ENCODE measurements at places on chromosomes 4 and X.

DNA sequence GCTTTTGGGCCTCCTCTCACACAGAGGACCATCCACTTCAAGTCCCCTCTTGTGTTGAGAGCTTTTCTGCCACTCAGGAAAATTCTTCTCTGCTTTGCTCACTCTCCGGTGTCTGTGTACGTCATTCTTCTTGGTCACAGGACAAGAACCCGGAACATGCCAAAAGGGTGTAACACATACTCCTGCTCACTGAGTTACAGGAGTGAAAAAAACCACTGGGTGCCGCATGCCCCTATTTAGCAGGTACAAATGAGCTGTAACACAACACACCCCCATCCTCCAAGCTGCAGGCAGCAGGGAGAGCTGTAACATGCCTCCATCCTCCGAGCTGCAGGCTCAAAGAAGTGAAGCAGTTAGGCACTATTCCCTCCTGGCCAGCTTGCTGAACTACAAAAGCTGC is 13.0 kb upstream of the CXCL2 start:
- no peak for DNase-seq

- DNase-seq: peak; percentile 17
These were observed 478.4 kb downstream of the BCOR start for GRCh38 chrX:39619182-39620009.

DNA sequence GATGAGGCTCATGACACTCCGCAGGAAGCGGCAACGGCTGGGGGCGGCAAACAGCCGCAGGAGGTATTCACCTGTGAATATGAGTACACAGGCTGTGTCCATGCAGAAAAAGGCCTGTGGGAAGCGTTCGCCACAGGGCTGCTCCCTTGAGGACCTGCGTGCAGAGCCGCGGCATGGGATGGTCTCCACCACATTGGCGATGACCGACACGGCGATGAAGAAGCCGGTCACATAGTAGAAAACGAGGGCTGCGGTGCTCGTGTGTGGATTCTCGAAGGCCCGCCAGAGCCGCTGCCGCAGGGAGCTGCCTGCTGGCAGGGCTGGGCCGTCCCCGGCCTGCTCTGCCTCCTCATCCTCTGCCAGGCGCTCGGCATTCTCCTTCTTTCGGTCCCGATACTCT is 2.2 kb downstream of the KCND1 start:
- DNase-seq: no peak

GRCh38 chr4:181745933-181746625 is 497.1 kb upstream of the TENM3 start:
- peak; percentile 90 for DNase-seq

GRCh38 chrX:32778965-32779364 is 432.4 kb downstream of the DMD start:
- no peak for DNase-seq

DNA sequence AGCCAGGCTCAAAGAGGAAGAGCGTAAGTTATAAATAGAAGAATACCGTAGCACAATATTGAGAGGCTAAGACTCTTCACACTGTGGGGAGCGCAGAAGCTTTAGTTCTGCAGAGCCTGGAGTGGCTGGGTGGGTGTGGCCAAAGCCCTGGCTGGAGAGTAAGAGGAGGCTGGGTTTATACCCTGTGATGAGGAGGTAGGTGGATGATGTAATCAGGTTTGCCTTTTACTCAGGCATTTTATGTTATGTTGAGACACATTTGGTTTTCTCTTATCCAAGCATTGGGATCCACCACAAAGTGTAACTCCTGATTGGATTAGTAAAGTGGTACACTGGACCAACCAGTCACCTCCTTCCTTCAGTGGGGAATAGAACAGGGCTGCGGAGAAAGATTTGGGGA is 13.9 kb downstream of the CDS1 start:
- peak; percentile 6 for DNase-seq

DNA sequence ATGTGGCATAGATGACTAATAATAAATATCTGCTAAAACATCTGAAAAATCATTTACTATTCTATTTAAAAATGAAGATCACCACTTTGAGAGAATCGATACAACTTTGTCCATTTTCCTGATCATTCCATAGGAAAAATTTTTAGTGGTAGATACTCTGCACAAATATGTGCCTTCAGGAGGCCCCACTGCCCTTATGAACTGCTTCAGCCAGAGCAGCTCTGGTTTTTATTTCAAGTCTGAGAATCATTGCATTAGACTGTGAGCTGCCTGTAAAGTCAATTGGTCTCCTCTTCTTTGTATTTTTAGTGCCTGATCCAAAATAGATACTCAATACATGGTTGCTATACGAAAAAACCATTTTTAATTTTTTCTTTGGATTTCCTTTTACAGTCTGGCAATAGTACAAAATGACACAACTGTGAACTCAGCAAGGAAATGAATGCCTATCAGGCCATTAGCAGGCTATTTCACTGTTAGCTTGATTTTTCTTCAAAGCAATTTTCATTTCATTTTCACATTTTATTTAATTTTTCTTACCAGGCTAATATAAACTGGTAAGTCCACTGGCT is 69.1 kb downstream of the SHISA3 start:
- DNase-seq: no peak

DNA sequence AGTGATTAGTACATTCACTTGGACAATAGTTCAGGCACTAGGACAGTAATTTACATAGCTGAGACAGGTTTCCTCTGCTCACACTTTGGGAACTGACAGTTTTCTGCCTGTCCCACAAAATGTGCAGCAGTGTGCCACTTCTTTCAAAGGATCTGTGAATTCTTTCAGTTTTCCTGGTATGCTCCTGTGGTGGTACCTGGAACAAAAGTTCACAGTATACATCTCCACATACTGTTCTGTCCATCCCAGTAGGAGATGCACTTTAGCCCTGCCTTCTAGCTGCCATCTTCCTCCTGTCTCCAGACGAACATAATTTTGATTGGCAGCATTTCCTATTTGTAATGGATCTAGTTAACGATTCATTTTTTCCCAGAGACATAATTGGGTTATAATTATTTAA is 360.8 kb upstream of the CXorf51B start:
- no peak for DNase-seq

DNA sequence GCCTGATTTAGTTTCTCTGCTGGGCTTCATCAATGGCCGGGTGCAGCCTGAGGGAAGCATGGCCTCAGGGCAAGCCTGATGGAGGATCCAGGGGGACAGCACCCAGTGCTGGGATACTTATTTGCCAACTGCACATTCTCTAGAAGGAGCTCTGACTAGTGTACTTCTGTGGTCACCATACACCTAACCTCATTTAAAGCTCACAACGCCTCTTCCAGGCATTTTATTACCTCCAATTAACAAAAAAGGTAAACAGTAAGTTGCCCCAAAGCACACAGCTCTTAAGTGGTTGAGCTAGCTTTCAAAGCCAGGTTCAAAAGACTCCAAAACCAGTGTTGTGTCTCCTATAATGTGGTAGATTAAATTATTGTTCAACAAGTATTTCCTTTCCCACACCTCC is 26.8 kb upstream of the ATXN3L start:
- DNase-seq: peak; percentile 83

DNA sequence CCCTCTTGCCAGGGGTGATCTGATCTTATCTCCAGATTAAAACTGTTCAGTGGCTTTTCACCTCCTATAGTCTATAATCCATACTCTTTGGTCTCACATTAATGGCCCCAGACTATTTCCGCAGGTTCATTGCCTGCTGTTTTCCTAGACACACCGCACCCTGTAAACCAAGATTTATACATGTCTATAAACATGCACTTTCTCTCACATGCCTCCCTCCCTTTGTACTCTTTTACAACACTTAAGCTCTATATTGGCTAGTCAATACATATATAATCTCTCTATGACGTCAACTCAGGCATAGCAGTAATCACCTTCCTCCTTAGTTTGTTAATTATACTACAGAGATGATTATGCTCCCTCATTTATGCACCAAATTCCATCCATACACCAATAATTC is 170.9 kb upstream of the NAP1L5 start:
- DNase-seq: no peak

GRCh38 chr4:8156617-8157016 is 2.0 kb downstream of the ABLIM2 start:
- DNase-seq: peak; percentile 43

GRCh38 chr4:82331814-82332213 is 42.0 kb downstream of the HNRNPD start:
- DNase-seq: no peak

- peak; percentile 1 for DNase-seq
These were observed 38.1 kb downstream of the MID1 start for GRCh38 chrX:10582215-10582733.

- no peak for DNase-seq
These were observed 3.6 kb upstream of the FHL1 start for GRCh38 chrX:136143711-136144110.

- peak; percentile 81 for DNase-seq
These were observed 54.5 kb downstream of the RS1 start for GRCh38 chrX:18617407-18617750.

DNA sequence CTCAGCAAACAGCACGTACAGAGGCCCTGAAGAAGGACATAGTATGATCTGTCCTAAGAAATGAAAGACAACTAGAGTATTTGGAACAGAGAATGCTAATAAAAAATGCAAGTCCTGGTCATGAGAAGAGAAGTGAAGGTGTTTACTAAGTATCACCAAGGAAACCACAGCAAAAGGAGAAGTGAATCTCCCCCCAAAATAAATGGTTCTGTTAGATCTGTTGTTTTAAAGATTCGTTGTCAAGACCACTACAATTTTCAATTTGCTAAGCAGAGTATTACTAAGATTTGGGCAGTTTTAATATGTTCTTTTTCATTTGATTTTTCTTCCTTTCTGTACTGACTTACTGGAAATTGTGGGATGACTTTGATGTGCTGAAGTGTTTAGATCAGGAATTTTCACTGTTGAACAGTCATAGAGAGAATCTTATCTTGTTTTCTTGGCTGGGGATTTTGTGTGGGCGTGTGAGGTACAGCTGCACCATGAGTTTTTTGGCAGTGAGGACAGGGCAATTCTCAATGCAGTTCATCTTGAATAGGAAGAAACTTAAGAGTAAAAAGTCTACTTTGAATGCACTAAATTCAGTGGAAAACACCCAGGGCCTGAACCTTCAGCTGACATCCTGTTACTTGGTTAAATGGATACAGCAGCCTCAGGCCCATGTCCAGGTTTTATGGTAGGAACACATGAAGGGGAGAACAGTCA is 132.2 kb downstream of the STIM2 start:
- no peak for DNase-seq

- DNase-seq: no peak
These were observed 456.1 kb downstream of the GRXCR1 start for GRCh38 chr4:43348591-43348990.

DNA sequence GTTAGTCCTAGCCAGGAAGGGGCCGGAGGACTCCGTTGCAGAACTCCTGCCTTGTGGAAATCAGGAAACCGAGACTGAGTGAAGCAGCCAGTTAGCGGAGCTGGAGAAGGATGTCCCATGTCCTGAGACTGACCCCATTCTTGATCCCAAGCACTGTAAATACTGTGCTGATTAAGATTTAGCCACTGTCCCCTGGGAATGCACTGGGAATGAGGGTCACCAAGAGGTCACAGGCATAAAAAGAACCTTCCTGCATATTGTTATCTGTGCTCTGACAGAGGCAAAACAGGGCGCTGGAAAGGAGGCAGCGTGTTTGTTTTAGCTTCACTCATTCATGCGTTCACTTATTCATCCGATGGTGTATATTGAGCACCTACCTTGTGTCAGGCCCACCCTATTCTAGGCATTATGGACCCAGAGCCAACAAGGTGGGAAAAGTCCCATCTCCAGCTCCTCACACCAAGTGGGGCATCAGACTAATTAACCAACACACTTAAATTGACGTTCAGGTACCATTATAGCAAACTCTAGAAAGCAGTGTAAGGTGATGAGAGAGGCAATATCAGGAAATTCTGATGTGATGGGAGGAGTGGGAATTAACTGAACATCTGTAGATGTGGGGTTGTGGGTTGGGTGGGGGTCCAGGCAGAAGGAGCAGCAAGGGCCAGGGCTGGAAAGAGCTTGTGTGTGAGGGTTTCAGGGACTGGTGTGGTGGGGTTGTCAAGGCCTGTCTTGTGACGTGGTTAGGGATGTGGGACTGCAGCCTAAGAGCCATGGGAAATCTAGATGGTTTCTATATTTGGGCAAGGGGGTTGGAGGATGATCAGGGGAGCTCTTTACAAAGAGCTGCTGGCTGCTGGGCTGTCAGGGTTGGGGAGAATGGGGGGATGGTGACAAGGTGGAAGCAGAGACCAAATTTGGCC is 10.6 kb upstream of the SLC2A9 start:
- DNase-seq: no peak

DNA sequence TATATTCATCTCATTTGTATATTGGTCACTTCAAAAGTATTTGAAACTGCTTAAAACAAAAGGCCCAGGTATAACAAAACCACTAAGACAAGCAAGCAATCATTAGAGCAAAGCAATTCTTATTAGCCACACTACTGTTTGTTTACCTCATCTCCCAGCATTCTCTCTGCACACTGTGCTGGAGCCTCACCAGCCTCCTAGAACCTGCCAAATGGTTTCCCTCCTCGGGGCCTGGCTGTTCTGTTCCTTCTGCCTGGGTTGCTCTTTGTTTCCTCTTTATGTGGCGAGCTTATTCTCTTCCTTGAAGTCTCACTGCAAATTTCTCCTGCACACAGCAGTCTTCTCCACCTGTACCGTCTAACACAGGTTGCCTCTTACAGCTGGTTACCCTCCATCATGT is 67.5 kb upstream of the MND1 start:
- no peak for DNase-seq

DNA sequence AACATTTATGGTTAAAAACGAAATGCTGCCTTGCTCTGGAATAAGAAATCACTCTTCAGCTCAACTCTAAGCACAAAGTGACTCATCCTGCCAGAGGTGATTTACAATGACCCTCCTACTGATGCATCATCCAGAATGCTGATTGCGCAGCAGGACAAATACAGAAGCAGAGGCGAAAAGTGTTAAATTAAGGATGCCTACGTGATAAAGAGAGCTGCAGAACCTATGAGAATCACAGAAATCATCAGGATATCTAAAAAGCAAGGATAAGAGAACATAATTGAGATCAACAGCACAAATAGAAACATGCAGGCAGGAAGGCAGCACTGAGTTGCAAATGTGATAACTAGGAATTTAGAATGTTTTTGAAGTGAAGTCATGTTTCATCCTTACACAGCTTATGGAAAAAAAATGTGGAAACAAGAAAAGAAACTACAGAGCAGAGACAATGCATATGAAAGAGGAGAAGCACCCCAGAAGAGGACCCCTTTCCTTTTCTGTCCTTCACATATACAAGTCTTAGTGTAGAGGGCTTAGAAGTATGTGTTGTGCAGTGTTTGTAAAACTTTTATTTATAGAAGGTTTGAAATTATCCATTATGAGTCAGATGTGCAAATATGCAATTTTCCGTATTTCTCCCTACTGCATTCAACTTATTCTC is 188.4 kb downstream of the SLC7A11 start:
- DNase-seq: peak; percentile 12
